ENCODE measurements at places on chromosomes 3 and 15. TPM values are rescaled to one million over a fixed set of nuclear protein-coding genes. Genes with fewer than 3 reads are reported as not detected.

Gene ST8SIA2
- 0.27 TPM for total RNA-seq

Gene BAHD1
- 26.9 TPM for total RNA-seq

Gene ZNF501
- total RNA-seq, result 3.5 TPM

Gene ZSCAN2
- total RNA-seq, result 14.3 TPM

Gene C3orf22
- total RNA-seq, result not detected

Gene GPR27
- 15.3 TPM for total RNA-seq

Gene ANKUB1
- total RNA-seq, result not detected

DNA sequence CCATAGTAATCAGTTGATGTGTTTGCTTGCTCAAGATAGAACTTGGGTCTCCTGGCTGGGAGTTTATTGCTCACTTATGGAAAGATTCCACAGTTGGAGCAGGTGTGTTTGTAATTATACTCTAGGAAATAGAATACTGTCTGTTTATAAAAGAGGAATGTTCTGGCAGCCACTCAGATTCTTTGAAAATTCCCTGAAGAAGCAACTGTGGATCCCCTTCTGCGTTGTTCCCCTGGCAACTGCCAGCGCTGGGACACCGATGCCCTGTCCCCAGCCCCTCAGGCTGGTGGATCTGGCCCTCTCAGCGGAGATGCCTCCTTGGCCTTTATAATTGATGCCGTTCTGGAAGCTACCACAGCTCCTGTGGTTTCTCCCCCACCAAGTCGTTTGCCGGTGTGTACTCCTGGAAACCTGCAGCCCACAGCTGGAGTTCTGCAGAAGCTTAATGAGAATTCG lies 225.9 kb downstream of the ITPR1 start:
- DNase-seq, result no peak

GRCh38 chr15:67033571-67034044 lies 31.8 kb upstream of the SMAD3 start:
- DNase-seq, result peak; percentile 7

- DNase-seq, result peak; percentile 59
These were observed 435.1 kb downstream of the LPP start for GRCh38 chr3:188589071-188589470.

DNA sequence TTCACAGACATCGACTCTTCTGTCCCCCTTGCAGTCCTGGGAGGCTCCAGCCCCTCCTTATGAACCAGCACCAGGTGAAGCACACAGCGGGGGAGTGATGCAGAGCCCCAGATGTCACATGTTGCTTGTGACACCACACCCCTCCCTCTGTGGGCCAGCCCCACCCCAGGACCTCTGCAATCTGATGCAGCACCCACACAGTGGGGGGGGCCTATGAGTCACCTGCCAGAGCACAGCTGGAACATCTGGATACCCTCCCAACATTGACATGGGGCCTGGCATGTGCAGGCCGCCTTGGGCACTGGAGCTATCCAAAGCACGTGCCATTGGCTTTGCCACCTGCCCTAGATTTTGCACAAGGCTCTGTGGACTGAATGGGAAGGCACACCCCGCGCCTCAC lies 70.5 kb downstream of the FEM1B start:
- DNase-seq, result no peak

DNA sequence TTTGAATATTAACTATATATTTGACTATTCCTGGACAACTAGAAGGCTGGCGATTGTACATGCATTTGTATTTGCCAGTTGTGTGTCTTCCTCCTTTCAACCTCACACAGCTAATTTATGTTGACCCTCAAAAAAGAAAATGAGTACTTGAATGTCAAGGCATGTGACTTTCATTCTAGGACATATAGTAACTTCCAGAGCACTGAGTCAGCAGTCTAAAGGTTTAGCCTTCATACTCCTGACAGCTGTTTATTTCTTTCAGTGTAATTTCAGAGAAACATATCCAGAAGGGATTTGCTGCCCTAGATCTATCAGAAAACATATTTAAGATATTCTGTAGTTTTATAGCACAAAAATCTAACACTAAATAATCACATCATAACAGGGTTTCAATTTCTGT lies 74.6 kb upstream of the GOLGA8J start:
- no peak for DNase-seq

DNA sequence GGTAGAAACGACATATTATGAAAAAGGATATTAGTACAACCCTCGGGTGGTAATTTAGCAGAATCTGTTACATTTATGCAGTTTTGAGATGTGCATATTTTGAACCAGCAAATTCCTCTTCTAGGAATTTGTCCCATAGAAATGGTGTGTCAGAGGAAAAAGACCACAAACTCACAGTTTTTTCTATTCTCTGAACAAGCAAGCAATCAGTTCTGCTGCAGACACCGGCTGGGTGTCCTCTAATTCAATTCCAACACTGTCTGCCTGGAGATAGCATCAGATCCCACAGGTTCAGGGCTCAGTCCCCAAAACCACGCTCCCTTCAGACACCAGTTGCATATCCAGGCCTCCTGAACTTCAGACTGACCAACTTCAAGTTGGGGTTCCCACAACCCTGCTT lies 36.4 kb downstream of the APH1B start:
- DNase-seq, result no peak

GRCh38 chr3:58899159-58899952 lies 150.5 kb downstream of the CFAP20DC start:
- DNase-seq, result no peak

DNA sequence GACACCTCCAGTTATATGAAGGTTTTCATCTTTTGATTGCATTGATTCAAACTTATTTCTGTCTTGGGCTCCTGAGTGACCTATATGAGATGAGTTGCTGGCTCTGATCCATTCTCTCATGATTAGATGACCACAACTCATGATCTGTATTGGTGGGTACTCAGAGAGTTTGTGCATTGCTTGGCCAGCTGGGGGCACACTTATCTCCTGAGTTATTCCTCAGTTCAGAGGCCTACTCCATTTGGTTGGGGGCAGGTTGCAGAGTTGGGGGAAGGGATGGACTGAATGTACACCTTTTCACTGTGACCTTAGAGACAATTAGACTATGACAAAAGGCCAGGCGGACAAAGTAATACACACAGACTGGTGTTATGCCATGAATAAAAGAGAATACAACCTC lies 166.2 kb upstream of the SEMA6D start:
- DNase-seq, result no peak

DNA sequence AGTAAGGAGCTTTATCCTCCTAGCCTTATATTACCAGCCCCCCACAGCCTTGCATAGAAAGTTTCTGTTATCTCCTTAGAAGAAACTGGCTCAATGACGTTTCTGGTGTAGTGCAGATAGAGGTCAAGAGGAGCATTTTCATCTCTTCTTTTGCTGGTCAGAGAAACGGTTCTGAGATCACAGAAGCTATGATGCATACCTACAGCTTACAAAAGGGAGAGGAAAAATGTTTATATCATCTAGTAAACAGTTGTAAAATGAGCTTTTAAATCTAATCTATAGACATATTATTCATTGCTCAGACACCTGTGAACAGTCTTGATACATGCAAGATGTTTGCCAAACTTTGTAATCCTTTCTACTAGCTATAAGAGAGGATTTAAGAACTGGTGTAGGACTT lies 68.0 kb downstream of the GMPS start:
- DNase-seq, result no peak

DNA sequence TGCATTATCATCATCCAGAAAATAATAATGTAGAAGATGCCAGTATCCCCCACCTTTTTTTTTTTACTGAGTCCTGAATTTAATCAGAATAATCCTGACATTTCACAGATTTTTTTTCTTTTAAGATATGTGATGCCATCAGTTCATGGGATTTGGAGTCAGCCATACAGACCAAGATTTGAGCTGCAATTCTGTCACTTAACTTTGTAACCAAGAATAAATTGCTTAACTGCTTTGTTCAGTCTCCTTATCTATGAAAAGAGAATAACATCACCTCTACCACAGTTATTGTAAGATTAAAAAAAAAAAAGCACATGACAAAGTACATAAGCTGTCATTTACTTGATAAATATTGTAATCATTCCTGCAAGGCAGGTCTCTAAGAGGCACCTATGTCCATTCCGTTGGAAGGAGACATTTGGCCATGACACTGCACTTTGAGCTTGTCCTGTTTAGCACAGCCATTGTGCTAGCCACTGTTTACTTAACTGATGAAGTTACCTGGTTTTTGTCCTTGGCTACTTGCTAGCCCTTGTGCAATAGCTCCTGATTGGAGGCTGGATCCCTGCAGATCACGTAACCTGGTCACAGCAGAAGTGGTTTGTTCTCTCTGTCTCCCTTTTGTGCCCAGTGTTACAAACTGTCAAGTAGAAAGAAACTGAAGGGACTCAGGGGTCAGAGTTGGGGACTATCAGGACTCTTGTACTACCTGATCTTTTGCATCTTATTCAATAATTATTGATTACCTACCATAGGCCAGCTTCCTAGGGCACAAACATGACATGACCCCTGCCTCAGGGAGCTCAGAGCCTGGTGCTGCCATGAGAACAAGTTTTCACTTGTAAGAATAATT lies 306.0 kb downstream of the WDR72 start:
- DNase-seq, result no peak

DNA sequence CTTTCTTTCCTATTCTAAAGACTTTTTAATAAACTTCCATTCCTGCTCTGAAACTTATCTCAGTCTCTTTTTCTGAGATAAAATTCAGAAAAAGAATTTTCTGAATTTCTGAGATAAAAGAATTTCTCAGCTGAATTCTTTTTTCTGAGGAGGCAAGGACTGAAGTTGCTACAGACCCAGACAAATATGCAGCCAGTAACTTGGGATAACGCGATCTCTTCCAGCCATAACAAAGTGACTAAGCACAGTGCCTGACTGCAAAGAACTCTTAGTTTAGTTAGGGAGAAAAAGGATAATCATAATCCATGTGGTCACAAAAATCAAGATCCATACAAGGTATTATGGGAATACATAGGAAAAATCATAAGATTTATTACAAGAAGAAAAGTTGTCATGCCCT lies 222.0 kb upstream of the GAP43 start:
- no peak for DNase-seq

- no peak for DNase-seq
These were observed 41.0 kb downstream of the GOLGA6A start for GRCh38 chr15:74041311-74041756.

- DNase-seq, result no peak
These were observed 60.2 kb upstream of the ARHGEF26 start for GRCh38 chr3:154061001-154061370.

- DNase-seq, result peak; percentile 16
These were observed 136.2 kb upstream of the ICE2 start for GRCh38 chr15:60614862-60615771.

- no peak for DNase-seq
These were observed 10.7 kb upstream of the DHX36 start for GRCh38 chr3:154334973-154335420.

GRCh38 chr3:118943597-118943996 lies 91.0 kb downstream of the IGSF11 start:
- no peak for DNase-seq

- no peak for DNase-seq
These were observed 50.4 kb upstream of the PXYLP1 start for GRCh38 chr3:141181196-141181595.

DNA sequence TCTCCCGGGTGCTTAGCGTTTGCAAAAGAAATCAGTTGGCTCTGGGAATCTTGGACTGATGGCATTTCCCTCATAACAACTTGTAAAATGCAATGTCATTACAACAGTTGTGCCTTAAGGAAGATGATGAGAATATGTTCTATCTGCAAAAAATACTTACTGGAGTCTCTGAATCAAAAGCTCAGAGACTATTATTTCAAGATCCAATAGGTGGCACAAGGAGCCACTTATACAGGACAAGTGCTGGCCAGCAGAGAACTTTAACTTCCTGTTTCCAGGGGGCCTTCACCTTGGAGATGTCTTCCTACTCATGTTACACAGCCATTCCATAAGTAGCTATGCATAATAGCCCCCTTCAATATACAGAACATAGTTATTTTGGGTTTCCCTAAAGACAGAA lies 8.9 kb upstream of the RPS27L start:
- no peak for DNase-seq

Measured in hematopoietic multipotent progenitor cell (in vitro differentiated cells).